Left cardiac atrium (tissue), 4 donors: ENCODE measurements at places on chromosomes 16 and 17. TPM values are rescaled to one million over a fixed set of nuclear protein-coding genes. Genes with fewer than 3 reads are reported as not detected.

GRCh38 chr16:72917051-72917450, 130.9 kb downstream of the ZFHX3 start:
- DNase-seq = no peak

DNA sequence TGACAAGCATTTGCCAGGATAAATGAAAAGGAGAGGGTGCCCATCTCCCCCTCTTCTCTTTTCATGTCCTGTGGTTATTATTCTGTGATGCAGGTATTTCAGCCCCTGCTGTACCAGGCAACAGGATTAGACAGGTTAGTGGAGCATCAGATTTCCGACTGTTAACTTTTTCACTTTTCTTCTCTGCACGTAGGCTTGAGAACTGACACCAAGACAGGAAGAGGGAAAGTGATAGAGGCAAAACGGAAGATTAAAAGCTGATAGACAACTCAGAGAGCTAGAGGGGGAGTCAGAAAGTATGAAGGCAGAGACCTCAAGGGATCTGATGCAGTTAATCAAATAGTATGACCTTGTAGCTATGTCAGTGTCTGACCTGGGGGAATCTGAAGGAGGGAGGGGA, 132.8 kb downstream of the SOX9 start:
- no peak for DNase-seq

- no peak for DNase-seq
These were observed 49.3 kb upstream of the CACNG4 start for GRCh38 chr17:66915204-66915611.

- no peak for DNase-seq
These were observed 9.2 kb upstream of the SERPINF1 start for GRCh38 chr17:1752425-1753262.

DNA sequence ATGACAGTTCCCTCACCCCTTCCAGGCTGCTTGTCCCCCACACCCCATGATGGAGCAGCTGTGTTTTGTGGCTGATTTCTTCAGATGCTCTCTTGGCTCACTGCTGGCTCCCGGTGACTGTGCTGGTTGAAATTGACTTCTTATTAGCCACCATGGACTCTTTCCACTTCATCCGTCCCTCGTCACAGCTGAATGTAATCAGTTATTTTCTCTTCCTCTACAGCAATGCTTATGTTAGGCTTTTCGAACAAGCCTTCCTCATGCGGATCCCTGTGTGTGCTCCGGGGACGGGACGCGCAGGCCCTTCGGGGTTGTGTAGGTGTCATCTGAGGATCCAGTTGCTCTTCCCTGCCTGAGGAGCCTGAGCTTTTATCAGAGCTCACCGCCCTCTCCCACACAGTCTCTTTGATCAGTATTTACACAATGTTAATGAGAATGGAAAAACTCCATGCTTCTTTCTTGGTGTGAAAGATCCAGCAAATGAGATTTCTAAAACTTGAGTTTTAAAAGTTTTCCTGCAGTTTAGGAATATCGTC, 87.5 kb downstream of the RPTOR start:
- DNase-seq = no peak

GRCh38 chr16:86899757-86900156, 321.4 kb downstream of the FOXL1 start:
- DNase-seq = no peak

DNA sequence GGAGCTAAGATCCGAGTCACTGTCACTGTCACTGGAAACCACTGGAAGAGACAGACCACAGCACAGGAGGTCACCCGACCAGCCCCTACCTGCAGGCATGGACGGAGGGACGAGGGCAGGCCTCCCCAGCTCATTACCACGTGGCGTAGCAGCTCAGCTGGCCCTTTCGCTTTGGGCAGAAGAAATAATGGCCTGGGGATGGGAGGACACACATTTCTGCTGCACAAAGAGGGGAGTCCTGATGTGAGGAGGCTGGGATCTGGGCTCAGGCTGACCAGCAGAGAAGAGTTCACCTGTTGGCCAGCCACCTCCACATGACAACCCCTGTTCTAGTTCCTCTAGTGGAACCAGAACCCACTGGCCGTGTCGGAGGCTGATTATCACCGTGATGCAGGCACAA, 38.2 kb upstream of the DOC2B start:
- DNase-seq = peak; percentile 2

DNA sequence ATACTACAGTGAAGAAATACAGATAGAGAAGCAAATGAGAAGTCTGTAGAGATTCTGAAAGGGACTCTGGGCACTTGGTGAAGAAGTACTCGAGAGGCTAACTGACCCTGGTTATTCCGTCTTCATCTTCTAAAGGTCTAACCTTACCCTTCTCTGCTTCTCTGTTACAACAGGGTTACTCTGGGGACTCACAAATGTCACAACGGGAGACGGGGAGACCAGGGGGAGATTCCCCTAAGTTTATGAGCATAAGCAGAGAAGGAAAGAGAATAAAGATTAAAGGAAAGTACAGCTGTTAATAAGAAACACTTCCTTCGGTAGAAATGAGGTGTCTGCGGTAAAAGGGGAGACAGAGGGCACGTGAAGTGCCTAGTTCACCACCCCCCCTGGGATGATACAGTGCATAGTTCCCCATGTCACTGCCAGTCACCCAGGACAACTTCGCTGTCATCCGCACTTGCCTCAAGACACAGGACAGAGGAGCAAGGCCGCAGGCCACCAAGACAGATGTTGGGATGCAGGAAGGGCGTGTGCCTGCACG, 75.2 kb upstream of the TRAP1 start:
- no peak for DNase-seq

GRCh38 chr16:67650023-67650422, 5.1 kb downstream of the CARMIL2 start:
- DNase-seq = no peak

DNA sequence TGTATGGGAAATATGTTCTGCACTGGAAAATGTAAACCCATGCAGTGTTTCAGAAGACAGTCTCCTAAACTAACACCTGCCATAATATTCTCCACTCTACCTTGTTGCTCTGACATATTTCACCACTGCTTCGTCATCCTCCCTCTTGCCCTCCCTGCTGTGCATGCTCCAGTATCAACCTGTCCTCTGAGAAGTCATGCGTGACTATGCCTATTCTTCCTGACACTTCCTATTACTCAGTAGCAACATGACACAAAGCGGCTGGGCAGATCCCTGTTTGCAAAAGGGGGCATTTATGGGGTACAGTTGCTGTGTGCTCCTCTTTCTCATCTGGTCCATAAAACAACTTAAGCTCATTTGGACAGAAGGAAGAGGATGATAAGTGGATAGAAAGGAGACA, 805.6 kb upstream of the EEF2KMT start:
- no peak for DNase-seq

The MMD gene
- total RNA-seq = 26.8 TPM

GRCh38 chr17:9854255-9854654, 28.5 kb downstream of the GLP2R start:
- no peak for DNase-seq

The CASKIN1 gene
- total RNA-seq = 6.1 TPM

DNA sequence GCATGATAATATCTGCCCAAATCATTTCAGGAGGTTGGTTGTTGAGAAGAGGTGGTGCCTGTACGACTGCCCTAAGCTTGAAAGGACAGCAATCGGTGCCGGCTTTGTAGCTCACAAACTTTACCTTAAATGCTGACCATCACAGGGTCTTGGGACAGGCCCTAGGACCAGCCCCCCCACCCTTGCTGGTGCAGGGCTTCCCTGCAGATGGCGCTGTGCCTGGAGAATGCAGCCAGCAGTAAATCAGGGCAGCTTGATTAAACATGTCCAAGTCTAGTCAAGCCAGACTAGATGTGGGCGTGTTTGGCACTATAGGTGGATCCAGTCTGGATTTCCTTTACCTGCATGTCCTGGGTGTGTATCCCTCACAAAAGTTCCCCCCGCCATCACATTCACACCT, 135.5 kb upstream of the CRHR1 start:
- DNase-seq = no peak

- no peak for DNase-seq
These were observed 22.3 kb upstream of the PECAM1 start for GRCh38 chr17:64412944-64413381.

The AP1G1 gene
- total RNA-seq = 49.3 TPM

GRCh38 chr16:73092236-73092781, 44.4 kb upstream of the ZFHX3 start:
- DNase-seq = no peak

- DNase-seq = no peak
These were observed 221.8 kb downstream of the CDH11 start for GRCh38 chr16:64900019-64900418.

DNA sequence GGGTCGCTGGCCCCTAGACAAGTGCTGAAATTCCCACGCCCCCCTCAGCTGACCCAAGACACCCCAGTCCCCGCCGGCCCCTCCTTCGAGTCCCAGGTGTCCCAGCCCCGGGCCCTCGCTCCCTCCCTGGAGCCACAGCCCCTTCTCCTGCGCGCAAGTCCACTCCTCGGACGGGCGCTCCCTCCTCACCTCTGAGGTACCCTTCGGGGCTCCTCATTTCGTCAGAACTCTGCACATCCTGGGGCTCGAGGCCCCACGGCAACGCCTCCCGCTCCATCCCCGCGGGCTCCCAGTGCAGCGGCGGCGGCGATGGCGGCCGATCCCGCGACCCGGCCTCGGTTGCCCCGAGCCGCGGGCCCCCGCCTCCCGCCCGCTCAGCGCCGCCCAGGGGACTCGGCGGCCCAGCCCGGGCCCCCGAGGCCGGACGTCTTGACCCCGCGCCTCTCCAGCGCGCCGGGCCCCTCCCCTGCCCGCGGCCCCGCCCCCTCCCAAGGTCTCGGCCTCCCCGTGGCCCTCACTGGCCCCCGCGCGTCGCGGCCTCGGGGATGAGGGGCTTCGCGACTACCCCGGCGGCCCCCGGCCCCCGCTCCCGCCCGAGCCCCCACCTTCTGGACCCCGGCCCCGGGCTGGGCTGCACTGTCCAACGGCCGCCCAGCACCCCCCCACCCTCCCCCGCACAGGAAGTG, at the start of gene ZNF768:
ZNF768 (minus strand) TSS at position 430 of the 686 bp plus-strand sequence; CDS start at position 277, 153 bp downstream.
- peak; percentile 70 for DNase-seq

DNA sequence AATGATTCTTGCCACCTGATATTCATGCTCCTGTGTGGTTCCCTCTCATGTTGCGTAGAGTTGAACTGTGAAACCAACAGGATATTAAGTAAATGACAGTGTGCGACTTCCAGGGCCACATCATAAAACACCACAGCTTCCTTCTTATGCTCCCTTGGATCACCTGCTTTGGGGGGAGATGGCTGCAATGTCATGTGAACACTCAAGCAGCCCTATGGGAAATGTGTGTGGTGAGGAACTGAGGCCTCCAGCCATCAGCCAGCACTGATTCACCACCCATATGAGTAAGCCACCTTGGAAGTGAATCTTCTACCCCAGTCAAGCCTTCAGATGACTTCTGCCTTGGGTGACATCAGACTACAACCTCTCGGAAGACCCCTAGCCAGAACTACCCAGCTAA, 427.5 kb downstream of the UTP18 start:
- DNase-seq = no peak

DNA sequence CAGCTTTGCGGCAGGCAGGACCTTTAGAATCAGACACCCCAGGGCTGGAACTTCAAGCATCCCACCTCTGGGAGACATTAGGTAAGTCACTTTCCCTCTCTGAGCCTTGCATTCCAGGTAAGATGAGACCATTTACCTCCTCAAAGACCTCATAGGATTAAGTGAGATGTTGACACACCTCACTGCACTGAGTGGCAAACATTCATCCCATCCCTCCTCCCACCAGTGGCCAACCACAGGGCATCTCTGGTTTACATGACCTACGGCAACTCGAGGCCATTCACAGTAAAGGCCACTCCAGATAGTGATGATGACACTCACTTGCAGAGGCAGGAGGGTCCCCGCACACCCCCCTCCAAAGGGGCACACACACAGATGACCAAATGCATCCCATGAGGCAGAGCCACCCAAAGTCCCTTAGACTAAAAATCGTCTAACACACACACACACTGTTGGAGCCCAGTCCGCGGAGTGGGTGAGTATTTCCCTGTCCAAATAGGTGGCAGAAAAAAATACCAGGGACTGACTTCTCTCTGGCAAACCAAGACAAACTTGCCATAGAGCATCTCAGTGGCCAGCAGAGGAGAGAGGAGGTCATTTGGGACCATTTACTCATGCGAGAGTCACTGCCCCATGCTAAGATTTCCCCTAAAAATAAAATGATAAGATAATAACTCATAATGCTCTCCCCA, 454.9 kb downstream of the SOX9 start:
- DNase-seq = no peak

DNA sequence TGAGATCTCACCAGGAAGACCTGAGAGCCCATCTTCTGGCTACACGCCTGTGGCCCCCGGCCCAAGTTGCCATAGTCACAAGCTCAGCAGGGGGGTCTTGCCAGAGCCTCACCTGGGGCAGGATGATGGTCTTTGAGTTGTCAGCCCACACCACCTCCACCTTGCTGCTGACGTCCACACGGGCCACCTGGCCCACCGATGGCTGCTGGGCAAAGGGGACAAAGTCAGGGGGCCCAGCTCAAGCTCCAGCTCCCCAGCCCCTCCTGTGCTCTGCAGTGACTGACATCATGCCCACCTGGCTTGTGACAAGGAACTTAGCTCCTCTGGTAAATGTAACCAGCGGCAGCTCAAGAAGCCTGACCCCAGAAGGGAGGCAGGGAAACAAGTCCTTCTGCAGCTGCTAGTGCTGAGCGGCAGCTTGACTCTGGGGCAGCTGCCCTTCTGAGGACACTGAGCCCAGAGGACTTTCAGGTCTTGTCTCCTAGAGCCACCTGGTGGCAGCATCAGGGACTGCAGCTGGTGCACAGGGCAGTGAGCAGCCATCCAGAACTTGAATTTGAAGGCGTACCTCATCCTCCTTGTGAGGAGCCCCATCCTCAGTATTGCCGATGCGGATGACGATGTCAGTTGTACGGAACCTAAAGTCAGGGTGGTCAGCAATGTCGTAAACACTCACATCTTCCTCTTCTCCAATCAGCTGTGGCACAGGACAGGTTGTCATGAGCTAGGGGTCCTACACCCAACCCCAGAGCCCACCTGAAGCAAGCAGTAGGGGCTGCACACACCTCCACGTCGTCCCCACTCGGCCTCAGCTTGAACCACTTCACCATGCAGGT, 13.5 kb downstream of the SPHK1 start:
- peak; percentile 90 for DNase-seq

The CD300LF gene
- total RNA-seq = 0.41 TPM

The KRTAP4-11 gene
- total RNA-seq = not detected

The FOXF1 gene
- total RNA-seq = 0.41 TPM

The PLLP gene
- total RNA-seq = 8.2 TPM

DNA sequence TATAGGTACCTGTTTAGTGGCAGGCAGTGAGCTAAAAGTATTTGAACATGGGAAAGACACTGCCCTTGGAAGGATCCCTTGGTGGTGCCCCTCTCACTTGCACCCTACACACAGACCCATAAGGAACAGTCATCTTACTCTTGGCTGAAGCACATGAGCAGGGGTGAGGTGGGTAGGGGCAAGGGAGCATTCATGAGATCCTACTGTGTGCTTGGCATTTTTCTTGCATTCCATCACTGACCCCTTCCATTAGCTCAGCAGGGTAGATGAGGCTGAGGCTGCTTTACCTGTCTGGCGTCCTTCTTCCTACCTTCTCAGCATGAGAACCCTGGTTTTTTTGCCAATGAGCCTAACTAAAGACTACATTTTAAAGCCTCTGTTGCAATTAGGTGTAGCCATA, 48.3 kb downstream of the CCT6B start:
- no peak for DNase-seq

The OTOA gene
- total RNA-seq = 0.29 TPM
